ENCODE measurements at places on chromosomes 7 and 10.

DNA sequence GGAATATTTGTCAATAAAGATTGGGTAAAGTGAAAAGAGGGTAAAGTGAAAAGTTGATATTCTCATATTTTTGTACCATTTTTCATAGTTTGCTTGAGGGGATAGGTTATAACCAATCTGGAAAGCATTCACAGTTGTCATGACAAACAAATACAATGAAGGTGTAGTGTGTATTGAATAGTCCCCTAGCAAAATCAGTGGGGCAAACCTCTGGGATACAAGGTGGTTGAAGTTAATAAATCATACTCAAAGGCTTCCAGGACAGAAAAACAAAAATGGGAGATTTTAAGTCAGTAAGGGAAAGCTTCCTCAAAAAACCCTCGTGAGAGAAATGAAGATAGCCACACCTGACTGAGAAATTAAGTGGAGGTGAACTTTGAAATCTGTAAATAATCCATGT, 39.4 kb downstream of the PHTF2 start:
- DNase-seq = no peak

DNA sequence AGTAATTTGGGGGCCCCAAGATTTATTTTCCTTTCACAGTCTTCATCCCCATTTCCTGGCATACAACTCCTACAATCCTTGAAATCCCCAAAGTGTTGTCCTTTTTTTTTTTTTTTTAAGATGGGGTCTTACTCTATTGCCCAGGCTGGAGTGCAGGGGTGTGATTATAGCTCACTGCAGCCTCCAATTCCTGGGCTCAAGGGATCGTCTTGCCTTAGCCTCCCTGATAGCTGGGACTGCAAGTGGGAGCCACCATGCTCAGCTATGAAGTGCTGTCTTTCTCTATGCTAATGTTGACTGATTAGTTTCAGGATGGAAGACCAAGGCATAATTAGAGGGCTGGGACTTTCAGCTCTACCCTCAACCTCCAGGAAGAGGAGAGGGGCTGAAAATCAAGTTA, 41.9 kb upstream of the KAT6B start:
- no peak for DNase-seq

DNA sequence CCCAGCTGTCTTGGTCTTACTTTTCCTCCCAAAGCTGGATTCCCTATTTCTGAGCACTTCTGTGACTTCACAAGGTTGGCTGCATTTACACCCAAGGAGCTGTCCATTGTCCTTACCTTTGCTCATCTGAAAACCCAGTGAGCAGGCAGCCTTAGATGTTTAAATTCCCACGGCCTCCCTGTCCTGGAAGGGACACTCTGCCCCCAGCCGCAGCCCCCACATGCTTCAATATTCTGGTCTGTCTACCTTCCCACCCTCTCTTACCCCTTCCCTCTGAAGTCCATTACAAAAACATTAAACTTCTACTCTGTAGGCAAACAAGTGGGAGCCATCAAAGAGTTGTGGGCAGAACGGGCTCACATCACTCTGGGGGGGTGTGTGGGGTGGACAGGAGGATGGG, 73.8 kb upstream of the EFCAB10 start:
- DNase-seq = no peak

GRCh38 chr7:33711231-33712019, 193.9 kb upstream of the BMPER start:
- DNase-seq = no peak

GRCh38 chr10:63467841-63468240, 2.1 kb upstream of the JMJD1C start:
- DNase-seq = no peak

DNA sequence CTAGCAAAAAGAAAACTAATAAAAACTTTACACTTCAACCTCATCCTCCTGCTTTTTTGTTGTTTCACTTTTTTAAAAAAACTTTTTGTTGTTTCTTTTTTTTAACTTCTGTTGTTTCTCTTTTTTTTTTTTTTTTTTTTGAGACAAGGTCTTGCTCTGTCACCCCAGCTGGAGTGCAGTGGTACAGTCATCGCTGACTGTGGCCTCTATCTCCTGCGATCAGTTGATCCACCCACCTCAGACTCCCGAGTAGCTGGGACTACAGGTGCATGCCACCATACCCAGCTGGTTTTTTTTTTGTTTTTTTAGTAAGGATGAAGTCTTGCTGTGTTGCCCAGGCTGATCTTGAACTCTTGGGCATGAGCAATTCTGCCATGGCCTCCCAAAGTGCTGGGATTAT, 58.0 kb upstream of the HELLS start:
- no peak for DNase-seq

GRCh38 chr10:33153968-33154327, 180.5 kb downstream of the NRP1 start:
- no peak for DNase-seq

- no peak for DNase-seq
Measured at GRCh38 chr7:43584195-43584586, 1.3 kb downstream of the STK17A start.
